ENCODE measurements at places on chromosomes 6 and 20.

- H3K36me3 ChIP-seq, result no peaks in the 10 kb centered on the region
- H3K4me3 ChIP-seq, result no peak overlapping the region
- DNase-seq, result no peak
- H3K27me3 ChIP-seq, result no peaks in the 10 kb centered on the region
- H3K27ac ChIP-seq, result no peak overlapping the region
These were observed 134.4 kb upstream of the TOP1 start for GRCh38 chr20:40894237-40894630.

DNA sequence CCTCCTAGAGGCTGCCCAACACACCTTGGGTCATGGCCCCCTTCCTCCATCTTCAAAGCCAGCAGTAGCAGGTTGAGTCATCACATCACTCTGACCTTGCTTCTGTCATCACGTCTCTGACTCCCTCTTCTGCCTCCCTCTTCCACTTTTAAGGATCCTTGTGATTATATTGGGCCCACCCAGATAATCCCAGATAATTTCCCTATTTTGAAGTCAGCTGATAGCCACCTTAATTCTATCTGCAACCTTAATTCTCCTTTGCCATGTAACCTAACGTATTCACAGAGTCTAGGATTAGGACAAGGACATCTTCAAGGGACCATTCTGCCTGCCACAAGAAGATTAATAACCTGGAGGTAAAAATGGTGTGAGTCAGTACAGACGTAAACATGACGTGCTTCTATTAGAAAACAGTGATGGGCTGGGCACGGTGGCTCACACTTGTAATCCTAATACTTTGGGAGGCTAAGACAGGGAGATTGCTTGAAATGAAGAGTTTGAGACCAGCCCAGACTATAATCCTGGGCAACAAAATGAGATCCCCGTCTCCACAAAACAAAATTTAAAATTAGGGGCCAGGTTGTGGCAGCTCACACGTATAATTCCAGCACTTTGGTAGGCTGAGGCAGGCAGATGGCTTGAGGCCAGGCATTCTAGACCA lies 3.3 kb downstream of the ZSWIM3 start:
- H3K27ac ChIP-seq, result no peak overlapping the region
- no peak for DNase-seq
- no peaks in the 10 kb centered on the region for H3K36me3 ChIP-seq

GRCh38 chr20:12293900-12294299 lies 376.2 kb downstream of the BTBD3 start:
- no peaks in the 10 kb centered on the region for H3K36me3 ChIP-seq
- no peaks in the 10 kb centered on the region for H3K4me1 ChIP-seq
- no peak for DNase-seq
- no peaks in the 10 kb centered on the region for H3K27me3 ChIP-seq

DNA sequence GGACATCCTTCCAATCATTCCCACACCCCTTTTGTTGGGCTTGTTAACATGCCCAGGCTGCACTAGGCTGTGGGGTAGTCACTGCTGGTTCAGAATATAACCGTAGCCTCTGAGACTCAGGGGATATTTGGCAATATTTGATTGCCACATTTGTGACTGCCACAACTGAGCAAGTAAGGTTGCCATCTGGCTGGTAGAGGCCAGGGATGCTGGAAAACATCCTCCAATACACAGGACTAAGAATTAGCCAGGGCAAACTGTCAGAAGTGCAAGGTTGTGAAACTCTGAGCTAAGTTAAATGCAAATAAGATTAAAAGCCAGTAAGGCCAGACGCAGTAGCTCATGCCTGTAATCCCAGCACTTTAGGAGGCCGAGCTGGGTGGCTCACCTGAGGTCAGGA lies 112.0 kb downstream of the ZMYND8 start:
- no peak overlapping the region for H3K4me3 ChIP-seq
- no peak overlapping the region for H3K27ac ChIP-seq
- no peak for DNase-seq
- H3K36me3 ChIP-seq, result peaks cover 80% of the 10 kb centered on the region

DNA sequence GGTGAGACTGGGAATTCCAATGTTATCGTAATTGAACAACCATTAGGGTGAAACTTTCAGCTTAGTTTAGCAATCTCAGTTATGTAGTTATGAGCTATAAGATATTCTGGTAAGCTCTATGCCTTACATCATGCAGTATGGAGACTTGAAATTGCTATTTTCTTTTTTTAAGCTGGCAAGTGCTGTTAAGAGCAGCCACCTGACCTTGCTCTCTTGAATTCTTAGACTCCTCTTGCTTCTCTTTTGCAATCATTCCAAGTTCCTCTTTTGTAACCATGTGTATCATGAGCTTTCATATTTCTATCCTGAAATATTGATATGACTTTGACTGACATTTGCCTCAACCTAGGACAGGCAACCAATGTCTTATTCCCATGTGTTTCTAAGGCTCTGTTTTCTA lies 446.3 kb upstream of the SLC35B3 start:
- no peak overlapping the region for H3K27ac ChIP-seq
- H3K36me3 ChIP-seq, result no peaks in the 10 kb centered on the region
- H3K4me1 ChIP-seq, result no peaks in the 10 kb centered on the region
- no peaks in the 10 kb centered on the region for H3K27me3 ChIP-seq

DNA sequence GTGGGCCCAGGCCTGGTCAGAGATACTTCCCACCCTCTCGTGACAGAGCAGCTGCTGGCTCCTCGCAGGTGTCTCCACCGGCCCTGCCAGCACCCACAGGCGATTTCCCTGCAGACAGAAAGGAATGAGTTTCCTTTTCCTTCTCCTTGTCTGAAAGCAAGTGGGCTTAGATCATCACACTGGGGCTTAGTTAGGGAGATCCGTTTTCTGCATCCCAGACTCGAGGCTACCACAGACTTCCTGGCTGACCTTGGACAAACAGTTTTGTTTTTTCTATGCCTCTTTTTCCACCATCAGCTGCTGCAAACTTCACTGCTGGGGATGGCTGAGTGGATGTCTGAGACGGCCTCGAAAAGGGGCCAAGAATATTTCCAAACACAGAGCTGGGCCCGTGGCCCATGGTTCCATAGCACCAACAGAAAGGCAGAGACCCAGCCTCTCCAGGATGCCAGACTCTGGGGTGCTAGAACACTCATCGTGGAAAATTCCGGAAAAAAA lies 86.5 kb downstream of the BANF2 start:
- H3K27ac ChIP-seq, result no peak overlapping the region
- no peaks in the 10 kb centered on the region for H3K4me1 ChIP-seq
- H3K4me3 ChIP-seq, result no peak overlapping the region
- no peaks in the 10 kb centered on the region for H3K36me3 ChIP-seq

Measured in tibial nerve (tissue), 4 donors.